ENCODE measurements at places on chromosomes 1 and 21.
A peak's percentile ranks its signal among the peaks of the same experiment; 100 is the strongest.

GRCh38 chr1:201076092-201076491, 36.1 kb downstream of the CACNA1S start:
- no peak for DNase-seq

DNA sequence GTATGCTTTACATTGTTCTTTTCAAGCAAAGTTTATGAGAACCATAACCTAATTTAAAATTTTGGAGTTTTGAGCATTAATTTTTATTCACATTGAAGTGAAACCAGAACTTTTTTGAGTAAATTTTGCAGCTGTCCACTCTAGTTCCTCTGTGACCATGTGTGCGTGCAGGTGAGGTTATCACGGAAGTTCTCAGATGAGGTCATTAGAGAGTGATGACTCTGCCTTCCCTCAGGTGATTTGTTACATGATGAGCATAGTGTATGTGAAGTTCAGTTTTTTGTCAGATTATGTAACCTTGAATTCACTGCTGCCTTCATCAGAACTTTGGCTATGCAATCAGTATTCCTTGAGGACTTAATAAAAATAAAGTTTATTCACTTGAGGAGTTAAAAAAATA, 828.2 kb downstream of the ADGRL2 start:
- DNase-seq = no peak

- no peak for DNase-seq
These were observed 15.3 kb downstream of the DCAF8 start for GRCh38 chr1:160247053-160247452.

GRCh38 chr1:177289532-177289931, 118.8 kb downstream of the BRINP2 start:
- no peak for DNase-seq

DNA sequence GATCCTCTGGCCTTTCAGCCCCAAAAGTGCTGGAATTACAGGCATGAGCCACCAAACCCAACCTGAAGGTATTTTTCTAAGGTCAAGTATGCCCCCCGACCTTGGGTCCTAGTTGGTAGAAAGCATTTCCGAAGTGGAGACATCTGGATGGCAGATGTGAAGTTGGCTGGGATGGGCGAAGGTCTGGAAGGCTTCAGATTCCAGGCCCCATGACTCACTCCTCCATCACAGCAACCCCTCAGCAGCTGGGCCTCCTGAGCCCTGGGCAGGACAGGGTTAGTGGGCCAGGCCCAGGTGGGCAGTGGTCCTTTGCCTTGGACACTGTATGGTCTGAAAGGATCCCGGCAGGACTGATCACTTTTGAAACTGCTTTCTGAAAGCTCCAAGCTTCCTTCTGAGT, 23.3 kb downstream of the NAV1 start:
- DNase-seq = no peak

DNA sequence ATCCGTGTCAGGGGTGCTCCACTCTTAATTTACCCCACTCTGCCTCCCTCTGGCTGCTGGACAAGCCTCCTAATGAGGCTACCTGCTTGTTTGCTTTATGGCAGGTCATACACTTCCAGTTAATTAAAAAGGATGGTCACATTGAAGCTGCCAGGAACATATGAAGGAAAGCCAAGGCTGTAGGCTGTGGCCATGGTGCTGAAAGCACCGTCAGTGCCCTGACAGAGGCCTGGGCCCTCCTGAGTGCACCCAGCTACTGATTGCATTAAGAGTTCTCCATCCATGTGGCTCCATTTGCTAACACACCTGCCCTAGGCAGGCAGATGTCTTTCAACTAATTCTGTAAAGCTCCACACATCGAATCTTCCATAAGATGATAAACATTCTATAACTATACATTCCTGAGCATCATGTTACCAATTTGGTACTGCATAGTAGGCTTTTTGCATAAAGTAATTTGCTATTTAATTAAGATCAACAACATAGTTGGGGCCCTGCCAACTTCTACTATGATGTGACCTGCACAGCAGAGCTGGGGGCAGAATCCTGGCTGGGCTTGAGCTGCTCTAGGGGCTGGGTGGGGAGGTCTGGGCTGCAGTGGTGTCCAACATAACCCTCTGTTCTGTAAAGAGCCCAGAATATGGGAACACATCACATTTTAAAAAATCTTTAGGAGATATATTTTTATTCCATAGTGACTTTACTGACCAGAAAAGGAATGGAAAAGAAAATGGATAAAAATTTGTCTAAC, 224.8 kb downstream of the SIPA1L2 start:
- DNase-seq = no peak

GRCh38 chr1:56788588-56788987, 30.6 kb downstream of the FYB2 start:
- DNase-seq = no peak

- DNase-seq = no peak
These were observed 24.6 kb downstream of the KCNC4 start for GRCh38 chr1:110234691-110235090.

DNA sequence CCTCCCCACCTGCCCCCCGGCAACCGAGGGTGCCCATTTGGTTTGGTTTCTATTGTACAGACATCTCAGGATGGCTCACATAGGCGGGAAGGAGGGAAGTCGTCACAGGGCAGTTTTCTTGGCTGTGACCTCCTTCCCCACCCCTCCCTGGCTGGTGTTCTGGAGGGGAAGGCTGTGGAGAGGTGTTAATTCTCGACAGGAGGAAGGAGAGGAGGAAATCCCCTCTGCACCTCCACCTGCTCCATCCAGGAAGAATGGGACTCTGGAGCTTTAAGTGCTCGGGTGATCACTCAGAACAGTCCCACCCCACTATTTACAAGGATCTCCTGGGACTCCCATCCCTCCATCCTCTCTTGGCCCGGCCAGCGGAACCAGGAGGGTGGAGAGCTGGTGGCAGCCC, 7.6 kb downstream of the MEX3A start:
- no peak for DNase-seq

GRCh38 chr1:85343213-85343611, 66.8 kb upstream of the BCL10 start:
- no peak for DNase-seq

- DNase-seq = peak; percentile 66
These were observed 6.7 kb upstream of the RNASEL start for GRCh38 chr1:182595641-182596240.

- peak; percentile 29 for DNase-seq
These were observed 10.6 kb upstream of the COL6A1 start for GRCh38 chr21:45970674-45971615.

DNA sequence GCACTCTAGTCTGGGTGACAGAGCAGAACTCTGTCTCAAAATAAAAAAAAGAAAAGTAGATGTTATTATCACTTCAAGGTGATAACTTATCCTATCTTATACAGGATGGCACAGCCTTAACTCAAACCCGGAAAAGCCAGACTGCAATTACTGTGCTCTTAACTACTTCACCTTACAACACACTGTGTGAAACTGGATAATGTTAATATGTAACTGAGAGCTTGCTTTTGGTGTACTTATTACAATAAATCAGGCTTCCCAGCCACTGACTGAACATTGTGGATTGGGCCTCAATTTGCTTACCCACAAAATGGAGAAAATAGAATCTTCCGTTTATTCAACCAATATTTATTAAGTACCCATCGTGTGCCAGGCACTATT, 1.4 kb downstream of the ORC1 start:
- DNase-seq = no peak

GRCh38 chr21:35256468-35256988, 207.4 kb upstream of the RUNX1 start:
- no peak for DNase-seq

DNA sequence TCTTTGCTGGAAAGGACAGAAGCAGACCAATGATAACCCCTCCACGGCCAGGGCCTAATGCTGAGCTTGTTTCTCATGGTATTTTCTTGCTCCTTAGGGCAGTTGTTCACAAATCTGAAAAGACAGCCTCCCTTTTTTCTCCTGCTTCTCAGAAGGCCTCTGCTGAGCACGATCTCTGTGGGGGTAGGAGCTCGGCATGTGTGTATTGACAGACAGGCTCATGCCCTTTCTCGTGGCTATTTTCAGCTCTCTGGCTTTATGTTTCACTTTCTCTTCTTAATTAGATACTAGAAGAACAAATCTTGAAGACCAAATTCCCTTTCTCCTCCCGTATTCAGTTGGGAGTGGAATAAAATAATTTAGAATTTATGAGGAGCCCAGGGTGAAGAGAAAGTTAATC, 768 bp upstream of the RIIAD1 start:
- DNase-seq = no peak

- DNase-seq = no peak
These were observed 213.2 kb downstream of the TNR start for GRCh38 chr1:175530183-175530582.

DNA sequence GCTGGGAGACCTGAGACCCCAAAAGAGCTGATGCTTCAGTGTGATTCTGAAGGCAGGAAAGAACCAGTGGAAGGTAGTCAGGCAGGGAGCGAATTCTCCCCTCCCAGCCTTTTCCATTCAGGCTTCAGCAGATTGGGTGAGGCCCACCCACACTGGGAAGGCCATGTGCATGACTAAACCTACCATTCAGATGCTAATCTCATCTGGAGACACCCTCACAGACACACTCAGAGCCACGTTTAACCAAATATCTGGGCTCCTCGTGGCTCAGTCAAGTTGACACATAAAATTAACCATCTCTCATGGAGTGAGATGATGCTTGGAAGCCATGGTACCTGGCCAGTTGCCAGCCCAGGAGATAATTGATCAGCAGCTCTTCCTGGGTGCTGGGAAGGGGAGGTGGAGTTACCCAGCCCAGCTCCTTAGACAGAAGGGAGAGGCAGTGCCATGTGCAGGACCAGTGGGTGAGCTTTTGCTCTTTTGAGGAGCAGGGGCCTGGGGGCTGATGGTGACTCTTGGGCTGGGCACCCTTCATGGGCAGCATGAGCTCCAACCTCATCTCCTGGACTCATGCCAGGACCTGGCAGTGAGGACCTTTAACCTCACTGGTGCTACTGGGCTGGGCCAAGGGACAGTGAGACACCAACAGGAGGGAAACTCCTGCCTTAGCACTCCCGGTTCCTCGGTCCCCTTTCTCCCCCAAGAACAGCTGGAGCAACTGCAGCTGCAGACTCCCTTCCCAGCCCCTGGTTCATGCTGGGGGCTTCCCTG, 89.0 kb upstream of the ACTL8 start:
- DNase-seq = no peak

- no peak for DNase-seq
These were observed 32.4 kb downstream of the SLAMF1 start for GRCh38 chr1:160614410-160614809.

DNA sequence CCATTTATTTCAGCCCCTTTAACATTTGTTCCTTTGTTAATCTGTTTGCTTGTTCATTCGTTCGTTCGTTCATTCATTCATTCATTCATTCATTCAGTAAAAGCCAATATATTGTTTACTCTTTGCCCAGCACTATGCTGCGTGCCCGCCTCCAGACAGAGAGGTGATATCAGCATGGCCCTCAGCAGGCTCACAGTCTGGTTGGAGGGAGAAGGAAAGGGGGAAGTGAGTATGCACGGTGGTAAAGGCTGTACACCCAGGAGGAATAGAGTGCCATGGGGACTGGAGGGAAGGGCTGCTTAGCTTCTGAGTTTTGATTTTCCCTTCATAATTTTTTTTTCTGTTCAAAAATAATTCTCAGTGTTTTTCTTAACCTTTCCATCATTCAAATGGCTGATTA, 144.7 kb downstream of the NOS1AP start:
- DNase-seq = no peak

DNA sequence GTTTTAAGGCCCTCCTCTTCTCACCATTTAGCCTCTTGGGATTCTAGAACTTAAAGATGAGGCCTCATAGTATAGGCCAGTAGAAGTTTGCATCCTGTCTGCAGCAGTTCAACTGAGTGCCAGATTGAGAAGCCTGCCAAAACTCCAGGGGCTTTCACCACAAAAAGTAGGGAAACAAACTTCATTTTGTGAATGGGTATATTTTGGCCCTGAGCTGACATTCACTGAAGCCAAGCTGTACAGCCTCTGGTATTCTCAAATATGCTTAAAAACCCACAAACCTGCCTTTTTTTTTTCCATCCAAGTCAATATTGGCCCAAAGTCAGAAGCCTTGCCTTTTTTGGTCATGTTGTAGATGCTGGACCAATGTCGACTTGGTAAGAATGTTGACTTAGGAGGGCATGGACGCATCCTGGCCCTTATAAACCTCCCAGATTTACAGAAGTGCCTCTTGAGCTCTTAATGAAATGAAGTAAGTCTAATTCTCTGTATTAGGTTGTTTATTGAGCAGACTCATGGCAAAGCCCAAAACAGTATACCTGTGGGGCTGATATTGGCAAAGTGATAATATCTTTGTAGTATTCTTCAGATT, 337.5 kb downstream of the CHRM3 start:
- DNase-seq = no peak

DNA sequence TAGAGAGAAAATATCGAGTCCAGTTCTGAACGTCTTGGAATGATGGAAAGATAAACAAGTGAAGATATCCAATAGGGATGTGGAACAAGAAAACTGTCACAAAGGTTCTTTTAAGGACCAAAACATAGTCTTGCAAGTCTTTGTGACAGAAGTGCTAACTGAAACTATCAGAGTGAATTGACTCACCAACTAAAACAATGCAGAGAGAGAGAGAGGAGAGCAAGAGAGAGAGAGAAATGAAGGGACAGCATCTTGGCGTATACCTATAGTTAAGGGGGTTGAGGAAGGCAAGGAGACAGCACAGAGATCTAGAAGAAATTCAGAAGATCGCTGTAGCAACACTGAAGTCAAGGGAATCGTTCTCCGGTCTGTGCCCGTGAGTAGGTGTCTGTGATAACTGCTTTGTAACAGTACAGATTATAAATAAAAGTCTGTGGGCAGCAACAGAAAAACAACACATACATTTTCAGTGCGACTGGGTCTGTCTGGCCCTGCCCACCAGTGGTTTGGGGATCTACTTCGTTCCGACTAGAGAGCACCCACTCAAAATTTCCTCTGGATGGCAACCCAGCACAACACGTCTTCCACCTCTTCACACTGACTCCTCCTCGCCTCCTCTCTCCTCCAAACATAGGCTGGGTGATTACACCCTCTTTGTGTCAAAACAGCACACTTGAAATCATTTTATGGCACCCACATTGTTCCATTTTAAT, 4.8 kb upstream of the COA6 start:
- peak; percentile 52 for DNase-seq

DNA sequence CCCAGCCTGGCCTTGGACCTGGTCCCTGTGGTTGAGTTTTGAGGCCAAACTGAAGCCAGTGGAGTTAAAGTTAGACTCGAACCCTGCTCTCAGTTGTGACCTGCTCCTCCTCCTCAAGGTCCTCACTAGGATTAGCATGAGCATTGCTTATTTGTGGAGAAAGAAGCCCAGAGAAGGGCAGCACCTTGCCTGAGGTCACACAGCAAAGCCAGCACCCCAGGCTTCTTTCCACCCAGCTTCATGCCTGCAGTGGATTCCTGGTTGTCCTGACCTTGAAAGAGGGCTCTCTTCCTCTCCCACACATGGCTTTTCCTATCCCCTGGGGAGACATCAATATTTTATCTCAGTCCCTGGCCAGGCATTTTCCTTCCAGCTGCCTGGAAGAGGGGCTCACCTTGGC, 2.8 kb downstream of the LDLRAP1 start:
- no peak for DNase-seq

GRCh38 chr1:25484096-25484495, 53.4 kb downstream of the MACO1 start:
- no peak for DNase-seq

GRCh38 chr21:38054334-38054733, 138.1 kb upstream of the KCNJ6 start:
- DNase-seq = no peak
